ENCODE measurements at places on chromosomes 1 and 21.

DNA sequence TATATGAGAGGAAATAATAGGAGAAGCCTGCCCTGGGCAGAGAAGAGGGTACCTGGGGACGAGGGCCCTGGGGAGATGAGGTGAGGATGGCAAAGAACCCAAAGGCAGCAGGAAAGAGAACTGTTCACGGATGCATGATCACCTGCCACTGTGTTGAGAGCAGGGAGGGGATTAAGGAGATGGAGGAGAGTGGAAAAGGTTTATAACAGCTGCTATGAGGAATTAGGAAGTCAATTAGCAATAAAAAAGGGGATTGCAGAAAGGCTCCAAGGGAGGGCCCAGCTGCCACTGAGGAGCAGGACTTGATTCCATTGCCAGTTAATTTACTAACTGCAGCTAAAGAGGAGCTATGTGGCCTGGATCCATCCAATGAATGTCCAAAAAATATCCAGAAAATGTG is 61.1 kb downstream of the GFI1 start:
- no peak for DNase-seq

GRCh38 chr1:231421546-231421970 is 529 bp downstream of the EGLN1 start:
- peak; percentile 37 for DNase-seq

DNA sequence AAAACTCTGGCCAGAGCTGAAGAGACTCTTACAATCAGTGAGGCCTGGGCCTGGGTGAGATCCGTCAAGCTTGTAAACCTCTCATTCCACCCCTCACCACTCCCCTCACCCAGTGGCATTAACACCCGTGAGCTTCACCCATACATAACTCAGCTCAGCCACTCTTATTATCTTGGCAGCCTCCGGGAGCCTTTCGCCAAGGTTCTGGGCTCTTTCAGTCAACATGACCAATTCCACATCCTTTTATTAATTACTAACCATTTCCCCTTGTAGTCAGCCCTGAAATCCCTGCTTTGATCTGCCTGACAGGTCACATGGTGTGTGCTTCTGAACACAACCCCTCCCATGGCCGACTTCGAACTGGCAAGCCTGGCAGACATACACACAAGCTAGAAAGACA is 134.8 kb downstream of the SETD4 start:
- no peak for DNase-seq

DNA sequence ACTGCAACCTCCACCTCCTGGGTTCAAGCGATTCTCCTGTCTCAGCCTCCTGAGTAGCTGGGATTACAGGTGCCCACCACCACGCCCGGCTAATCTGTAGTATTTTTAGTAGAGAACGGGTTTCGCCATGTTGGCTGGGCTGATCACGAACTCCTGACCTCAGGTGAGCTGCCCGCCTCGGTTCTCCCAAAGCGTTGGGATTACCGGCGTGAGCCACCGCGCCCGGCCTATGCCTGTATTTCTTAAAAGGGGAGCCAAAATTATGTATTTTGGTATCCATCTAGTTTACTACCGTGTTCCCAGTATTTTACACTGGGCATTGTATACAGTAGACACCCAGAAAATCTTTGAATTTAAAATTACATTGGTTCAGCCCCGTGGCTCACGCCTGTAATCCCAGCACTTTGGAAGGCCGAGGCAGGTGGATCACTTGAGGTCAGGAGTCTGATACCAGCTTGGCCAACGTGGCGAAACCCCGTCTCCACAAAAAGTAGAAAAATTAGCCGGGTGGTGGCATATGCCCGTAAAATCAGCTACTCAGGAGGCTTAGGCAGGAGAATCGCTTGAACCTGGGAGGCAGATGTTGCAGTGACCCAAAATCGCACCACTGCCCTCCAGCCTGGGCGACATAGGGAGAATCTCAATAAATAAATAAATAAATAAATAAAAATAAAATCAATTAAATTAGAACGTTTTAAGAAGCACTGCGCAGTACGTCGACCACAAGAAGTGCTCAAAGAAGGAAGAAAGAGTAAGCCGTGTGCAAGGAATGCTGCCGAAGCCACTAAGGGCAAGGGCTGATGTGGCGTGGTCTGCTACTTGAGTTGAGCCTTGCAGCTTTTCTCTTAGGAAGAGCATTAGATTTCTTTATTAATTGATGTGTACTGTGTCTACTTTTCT is 1.5 kb upstream of the THRAP3 start:
- DNase-seq: no peak

- no peak for DNase-seq
These were observed 20.9 kb upstream of the PLXNA2 start for GRCh38 chr1:208265122-208265469.

DNA sequence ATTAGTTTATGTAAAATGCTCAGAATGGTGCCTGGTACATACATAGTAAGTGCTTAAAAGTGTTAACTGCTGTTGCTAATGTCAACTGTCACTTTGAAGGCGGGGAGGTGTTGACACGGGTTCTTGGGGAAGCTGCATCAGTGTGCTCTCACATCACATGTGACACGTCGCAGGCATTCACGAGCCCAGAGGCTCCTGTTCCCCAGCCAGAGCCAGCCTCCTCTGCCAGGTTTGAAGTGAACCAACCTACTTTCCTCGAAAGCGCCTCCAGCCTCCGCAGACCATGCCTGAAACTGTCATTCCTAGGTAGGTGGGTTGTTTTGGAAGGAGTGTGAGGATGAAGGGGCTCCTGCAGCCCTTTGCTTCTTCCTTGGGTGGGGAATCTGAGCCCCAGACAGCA is 13.8 kb downstream of the GALNT2 start:
- no peak for DNase-seq

GRCh38 chr1:162319493-162320175 is 57.0 kb downstream of the SPATA46 start:
- DNase-seq: no peak

- no peak for DNase-seq
These were observed 9.6 kb downstream of the FCRL5 start for GRCh38 chr1:157542676-157543075.

DNA sequence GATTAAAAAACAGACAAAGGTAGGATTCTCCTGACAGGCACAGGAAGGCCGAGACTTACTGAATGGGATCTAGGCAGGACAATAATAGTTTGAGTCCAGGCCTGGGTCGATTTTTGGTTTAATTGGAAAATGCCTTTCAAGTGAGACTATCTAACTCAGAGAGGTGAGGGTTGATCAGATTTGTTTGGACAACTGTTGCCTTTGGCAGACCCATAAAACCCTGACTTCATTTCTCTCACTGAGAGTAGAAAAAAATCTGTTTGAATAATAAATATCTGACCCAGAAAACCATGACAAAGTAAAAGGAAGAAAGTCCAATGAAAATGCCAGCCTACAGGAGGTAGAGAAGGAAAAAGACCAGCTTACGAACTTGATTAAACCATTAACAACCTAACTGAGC is 12.3 kb upstream of the SLC30A10 start:
- no peak for DNase-seq

- peak; percentile 20 for DNase-seq
These were observed 216.8 kb downstream of the TOMM20 start for GRCh38 chr1:234911787-234912186.

- no peak for DNase-seq
These were observed 45.9 kb downstream of the TCP10L start for GRCh38 chr21:32539378-32539777.

DNA sequence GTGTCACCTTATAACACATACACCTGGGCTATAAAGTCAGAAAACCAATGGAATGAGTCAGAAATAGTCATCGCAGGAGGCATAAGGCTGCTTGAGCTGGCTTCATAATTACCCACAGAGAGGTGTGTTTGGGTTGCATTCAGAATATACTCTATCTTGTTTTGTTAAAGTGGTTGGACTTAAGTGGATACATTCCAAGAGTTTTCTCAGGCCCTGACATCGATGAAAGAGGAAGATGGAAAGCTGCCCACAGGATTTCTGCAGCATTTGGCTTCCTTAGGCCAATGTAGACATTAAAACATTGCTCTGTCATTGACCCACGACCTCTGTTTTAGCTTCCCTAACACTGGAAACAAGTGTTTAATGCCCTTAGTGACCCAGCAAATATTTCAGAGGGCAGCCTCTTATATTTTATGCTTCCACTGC is 18.6 kb upstream of the BCL10 start:
- DNase-seq: no peak

DNA sequence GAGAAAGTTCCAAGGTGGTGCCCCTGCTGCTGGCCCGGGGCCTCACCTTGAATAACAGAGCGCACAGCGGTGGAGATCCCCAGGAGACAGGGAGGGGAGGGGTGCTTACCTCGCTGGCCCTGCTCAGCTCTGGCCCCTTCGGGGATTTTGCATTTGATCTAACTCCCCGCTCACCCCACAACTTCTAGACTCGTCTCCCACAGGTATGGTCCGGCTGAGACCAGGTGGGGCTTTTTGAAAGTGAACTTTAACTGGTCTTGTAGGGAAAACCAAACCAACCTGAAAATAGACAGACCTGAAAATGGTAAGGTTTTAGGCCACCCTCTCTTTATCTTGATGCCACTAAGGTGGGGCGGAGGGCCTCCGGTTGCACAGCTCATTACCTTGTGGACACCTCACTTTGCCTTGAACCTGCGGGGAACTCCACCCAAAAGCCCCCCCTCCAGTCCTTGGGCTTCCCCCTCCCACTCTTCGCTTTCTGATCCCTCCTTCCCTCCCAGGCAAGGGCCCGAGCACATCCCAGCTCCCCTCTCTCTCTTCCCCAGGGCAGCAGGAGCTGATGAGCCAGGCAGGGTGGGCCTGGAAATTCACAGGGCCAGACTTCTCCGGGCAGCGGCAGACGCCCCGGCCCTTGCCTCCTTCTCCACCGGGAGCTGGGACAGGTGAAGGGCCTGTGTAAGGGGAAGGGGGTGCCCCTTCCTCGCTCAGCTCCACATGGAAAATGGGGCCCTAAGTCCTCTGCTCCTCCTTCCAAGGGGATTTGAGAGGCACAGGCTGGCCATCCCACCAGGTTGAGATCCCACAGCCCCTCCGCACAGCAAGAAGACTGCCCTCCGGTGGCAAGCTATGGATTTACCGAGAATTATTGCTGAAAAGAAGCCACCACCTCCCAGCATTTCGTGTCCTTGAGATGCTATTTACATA is 16.1 kb downstream of the TNFRSF8 start:
- no peak for DNase-seq

- DNase-seq: no peak
These were observed 18.1 kb downstream of the NAV1 start for GRCh38 chr1:201556841-201557571.

- no peak for DNase-seq
These were observed 1.5 kb downstream of the CDC7 start for GRCh38 chr1:91501971-91502671.

DNA sequence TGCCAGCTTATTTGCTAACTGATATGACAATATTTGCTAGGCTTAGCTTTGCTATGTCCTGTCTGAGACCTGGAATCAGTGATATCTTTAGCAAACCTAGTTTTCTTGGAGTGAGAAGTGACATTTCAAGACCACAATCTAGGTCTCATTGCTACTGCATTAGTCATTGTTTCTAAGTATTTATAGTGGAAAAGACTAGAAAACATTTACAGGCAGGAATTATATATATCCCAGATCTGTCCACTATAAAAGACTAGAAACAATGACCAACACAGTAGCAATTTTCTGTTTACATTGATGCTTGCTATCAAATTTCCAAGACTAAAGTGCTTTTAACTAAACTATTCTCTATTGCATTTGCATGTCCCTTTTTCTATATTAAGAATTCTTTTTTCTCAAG is 5.0 kb upstream of the RGS18 start:
- no peak for DNase-seq

DNA sequence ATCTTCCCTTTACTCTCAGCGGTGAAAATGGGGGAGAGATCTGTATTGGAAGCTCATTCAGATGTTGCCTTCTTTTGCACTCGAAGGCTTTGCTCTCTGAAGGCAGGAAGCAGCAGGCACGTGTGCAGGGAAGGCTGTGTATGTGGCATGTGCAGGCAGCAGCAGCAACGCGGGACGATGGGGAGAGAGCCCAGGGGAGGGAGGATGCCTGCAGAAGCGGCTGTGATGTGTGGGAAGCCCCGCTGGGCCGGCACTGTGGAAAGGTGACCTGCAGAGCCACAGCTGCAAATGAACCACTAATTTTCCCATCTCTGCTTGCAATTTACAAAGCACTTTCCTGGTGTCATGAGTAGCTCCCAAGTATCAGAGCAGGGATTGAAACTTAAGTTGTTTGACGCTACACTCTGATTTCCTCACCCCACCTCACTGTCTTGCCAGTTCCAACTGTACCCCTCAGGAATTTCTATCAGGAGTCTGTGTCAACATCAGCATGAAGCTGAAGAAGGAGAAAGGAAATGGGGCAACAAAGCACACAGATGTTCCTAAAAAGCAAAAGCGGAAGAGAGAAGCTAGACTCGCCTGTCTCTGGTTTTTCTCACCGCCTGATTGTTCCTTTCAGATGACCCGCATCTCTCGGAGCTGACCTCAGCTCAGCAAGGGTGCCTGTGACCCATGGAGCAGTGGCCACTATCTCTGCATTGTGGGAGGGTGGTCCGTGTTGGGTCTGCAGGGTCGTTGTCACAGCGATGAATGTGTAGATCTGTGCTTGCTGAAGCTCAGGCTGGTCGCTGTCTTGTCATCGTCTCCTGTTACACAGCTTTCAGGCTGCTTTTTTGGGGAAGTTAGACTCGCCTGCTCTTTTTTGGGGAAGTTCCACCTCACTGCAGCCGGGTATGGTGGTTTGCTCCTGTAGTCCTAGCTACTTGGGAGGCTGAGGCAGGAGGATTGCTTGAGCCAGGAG is 156.1 kb downstream of the KIF26B start:
- no peak for DNase-seq

- no peak for DNase-seq
These were observed 12.2 kb upstream of the CLSTN1 start for GRCh38 chr1:9835758-9836631.

DNA sequence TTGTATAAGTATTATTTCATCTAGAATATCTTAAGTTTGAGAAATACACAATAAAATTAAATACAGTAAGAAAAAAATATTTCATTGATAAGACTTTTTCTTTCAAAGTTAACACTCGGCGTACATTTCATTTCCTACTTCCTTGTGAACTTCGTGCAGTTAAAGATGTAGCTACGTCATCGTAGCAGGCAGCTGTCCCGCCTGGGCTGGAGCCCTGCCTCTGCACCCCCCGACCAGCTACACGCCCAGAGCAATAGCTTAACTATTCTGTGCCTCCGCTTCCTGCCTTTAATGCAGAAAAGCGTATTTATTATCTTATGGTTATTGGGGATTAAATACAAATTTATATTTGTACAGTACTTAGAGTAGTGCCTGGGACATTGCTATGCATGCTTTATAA is 53.5 kb downstream of the CLSTN1 start:
- DNase-seq: no peak

- DNase-seq: no peak
These were observed 272.7 kb downstream of the HHIPL2 start for GRCh38 chr1:222275001-222275728.

GRCh38 chr1:234899041-234899729 is 229.5 kb downstream of the TOMM20 start:
- no peak for DNase-seq

GRCh38 chr1:7068552-7068951 is 283.3 kb downstream of the CAMTA1 start:
- no peak for DNase-seq

All from CD4-positive, alpha-beta T cell (primary cell).